ENCODE measurements at places on chromosomes 2 and 18. TPM values are rescaled to one million over a fixed set of nuclear protein-coding genes. Genes with fewer than 3 reads are reported as not detected.

Gene KIF1A
- 4.6 TPM for total RNA-seq

Gene CCL20
- total RNA-seq = 7.9 TPM

Gene GRP
- not detected for total RNA-seq

Gene CNTNAP5
- not detected for total RNA-seq

GRCh38 chr2:181258720-181259119, 198.5 kb upstream of the ITGA4 start:
- no peak for DNase-seq

GRCh38 chr2:156955701-156956100, 301.8 kb upstream of the GALNT5 start:
- no peak for DNase-seq

DNA sequence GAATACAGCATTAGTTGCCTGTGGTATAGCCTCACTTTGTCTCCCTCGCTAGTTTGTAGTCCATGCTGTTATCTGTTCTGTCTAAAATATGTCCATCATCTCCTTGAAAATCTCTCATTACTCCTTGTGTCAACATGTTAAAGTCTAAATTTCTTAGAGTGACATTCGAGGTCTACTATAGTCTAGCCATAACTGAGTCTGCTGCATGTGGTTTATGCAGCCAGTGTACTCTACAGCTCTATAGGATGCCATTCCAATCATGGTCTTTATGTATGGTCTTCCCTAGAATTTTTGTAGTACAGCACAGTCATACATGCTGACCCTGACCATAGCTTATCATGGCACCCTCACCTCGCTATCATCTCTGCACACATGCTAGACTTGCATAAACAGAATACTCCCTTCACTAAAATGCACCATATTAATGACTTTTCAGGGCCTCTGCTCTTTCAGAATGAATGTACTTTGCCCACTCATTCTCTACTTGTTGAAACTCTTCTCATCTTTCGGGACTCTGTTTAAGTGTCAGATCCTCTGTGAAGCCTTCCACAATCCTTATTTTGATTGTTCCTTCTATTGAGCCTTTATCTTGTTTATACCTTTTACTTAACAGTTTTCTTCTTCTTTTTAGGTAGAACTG, 12.8 kb downstream of the TANK start:
- no peak for DNase-seq

DNA sequence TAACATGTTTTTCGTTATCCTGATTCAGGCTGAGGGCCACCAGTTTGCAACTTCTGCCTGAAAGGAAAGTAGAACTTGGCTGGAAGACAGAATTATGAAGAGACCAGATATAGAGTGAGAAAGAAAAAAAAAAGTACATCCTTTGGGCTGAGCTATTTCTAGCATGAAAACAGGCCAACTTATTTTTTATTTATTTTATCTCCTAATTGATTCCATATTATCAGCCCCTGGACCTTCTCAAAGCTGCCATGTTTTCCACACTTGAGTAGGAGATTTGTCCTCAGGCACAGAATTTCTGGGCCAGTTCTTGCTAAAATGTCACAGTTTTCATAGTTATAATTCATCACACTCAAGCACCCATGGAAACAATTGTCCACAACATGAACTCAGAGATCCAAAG, 586.8 kb upstream of the CNTNAP5 start:
- no peak for DNase-seq

GRCh38 chr2:125456693-125457363, 1199.1 kb upstream of the GYPC start:
- no peak for DNase-seq

DNA sequence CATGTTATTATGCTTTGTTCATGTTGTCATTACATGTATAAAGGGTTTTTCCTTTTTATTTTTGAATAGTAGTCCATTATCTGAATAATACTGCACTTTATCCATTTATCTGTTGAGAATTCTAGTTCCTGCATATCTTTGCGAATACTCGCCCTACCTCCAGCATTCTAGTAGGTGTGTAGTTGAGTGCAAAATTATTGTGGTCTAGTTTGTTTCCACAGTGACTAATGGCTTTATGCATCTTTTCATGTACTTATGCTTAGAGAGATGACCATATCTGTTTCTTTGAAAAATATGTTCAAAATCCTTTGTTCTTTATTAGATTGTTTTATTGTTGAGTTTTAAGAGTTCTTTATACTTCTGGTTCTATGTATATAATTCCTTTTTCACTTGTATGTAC, 48.8 kb downstream of the EIF5B start:
- no peak for DNase-seq

GRCh38 chr2:59034106-59034505, 793.0 kb upstream of the FANCL start:
- no peak for DNase-seq

GRCh38 chr18:33076601-33077000, 303.8 kb upstream of the KLHL14 start:
- no peak for DNase-seq
